CD4-positive, alpha-beta memory T cell (primary cell): ENCODE measurements at places on chromosomes 12 and 14. TPM values are rescaled to one million over a fixed set of nuclear protein-coding genes. Genes with fewer than 3 reads are reported as not detected.

The CNTN1 gene
- polyA plus RNA-seq = not detected

The DPF3 gene
- polyA plus RNA-seq = not detected

The HOXC10 gene
- polyA plus RNA-seq = not detected

The FITM1 gene
- 0.81 TPM for polyA plus RNA-seq

The VTI1B gene
- 97.8 TPM for polyA plus RNA-seq

The CABP1 gene
- polyA plus RNA-seq = not detected

The NCKAP5L gene
- 3.5 TPM for polyA plus RNA-seq

The PTHLH gene
- polyA plus RNA-seq = not detected

The MSRB3 gene
- polyA plus RNA-seq = not detected

The FIGNL2 gene
- polyA plus RNA-seq = 0.10 TPM

The SERPINA1 gene
- not detected for polyA plus RNA-seq

The SLC2A3 gene
- polyA plus RNA-seq = 100 TPM

The GARIN6 gene
- not detected for polyA plus RNA-seq

The SLC2A14 gene
- not detected for polyA plus RNA-seq

The ARHGDIB gene
- polyA plus RNA-seq = 4,406 TPM

The CLEC6A gene
- polyA plus RNA-seq = not detected

The PAPLN gene
- polyA plus RNA-seq = 0.32 TPM

The LAG3 gene
- 8.3 TPM for polyA plus RNA-seq

The IL25 gene
- polyA plus RNA-seq = not detected
